ENCODE measurements at places on chromosomes 12 and 14.

DNA sequence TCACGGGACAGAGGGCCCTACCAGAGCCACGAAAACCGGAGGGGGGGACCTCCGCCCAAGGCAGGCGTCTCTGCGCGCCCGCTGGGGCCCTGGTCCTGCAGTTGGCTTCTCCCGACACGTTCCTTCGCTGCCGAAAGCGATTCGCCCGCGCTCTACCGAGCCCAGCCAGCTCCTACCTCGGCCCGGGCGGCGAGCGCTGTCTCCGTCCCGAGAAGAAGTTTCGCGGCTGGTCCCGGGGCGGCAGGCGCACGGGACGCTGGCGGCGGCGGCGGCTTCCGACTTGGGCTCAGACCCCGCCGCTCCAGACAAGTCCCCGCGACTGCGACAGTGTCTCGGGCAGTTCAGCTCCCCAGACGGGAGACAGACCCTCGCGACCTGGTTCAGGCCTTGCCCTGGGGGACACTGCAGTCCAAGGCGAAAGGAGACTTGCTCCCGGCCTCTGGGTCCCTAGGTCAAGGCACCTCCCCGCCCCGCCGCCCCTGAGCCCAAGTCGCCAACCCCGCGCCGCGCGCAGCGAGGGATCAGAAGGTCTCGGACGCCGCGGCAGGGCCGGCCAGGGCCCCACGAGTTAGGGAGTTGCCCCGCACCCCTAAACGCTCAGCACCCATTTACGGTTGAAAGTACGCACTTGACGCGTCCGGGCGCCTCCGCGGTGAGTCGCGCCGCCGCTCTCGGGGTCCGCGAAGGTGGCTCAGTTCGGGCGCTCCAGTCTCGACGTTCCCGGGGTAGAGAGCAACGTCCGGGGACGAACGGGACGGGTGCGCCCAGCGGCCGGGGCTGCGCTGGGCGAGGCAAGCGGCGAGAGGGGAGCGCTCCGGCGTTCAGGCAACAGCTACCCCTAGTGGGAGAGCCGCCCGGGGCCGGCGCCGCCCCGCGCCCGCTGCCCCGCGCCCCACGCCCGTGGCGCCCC lies 1.4 kb upstream of the DIO3 start:
- no peak for DNase-seq

DNA sequence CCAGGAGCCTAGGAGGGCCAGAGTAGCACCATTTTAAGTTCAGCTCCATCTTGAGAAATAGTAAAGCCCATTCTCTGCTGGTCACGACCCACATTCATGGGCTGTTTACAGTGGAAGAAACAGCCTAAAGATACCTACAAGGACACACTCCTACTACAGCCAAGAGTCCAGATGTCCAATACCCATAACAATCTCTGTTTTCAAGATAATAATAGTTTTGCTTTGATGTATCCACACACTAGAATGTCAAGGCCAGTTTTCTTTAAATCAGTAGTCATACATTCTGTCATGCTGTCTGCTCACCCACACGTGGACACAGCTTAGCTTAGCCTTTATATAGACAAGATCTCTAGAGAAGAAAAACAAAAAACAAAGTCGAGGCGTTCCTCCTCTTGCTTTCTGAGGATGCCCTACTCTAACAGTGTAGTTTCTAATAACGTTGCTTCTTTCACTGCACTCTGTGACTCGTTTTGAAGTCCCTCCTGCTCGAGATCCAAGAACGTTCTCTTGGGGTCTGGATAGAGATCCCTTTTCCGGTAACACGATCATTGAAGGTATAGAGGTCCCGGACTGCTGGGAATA lies 17.9 kb upstream of the ETFBKMT start:
- DNase-seq, result no peak

- DNase-seq, result no peak
Measured at GRCh38 chr12:95767703-95768102, 22.9 kb downstream of the NTN4 start.

GRCh38 chr14:69364378-69364777 lies 33.7 kb downstream of the ERH start:
- DNase-seq, result no peak

DNA sequence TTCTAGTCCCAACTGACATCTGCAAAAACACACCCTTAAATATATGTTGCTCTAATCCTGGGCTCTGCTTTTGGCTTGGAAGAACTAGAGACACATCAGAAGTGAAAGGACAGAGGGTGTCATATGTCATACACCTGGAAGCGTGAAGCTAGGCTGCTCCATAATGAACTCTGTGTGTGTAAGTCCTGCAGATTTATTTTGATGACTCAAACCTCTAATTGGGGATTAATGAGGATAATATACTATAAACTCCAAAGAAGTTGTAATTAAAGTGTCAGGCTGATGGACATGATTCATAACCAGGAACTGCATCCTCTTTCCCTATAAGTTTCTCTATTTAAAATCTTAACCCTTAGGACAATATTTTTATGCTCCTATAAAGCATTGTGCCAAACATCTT lies 4.4 kb upstream of the KCNK10 start:
- DNase-seq, result no peak

GRCh38 chr12:101015044-101015443 lies 195.0 kb downstream of the SLC5A8 start:
- no peak for DNase-seq

- no peak for DNase-seq
Measured at GRCh38 chr12:97595936-97596335, 133.3 kb downstream of the RMST start.

GRCh38 chr12:15011162-15011561 lies 38.3 kb downstream of the PDE6H start:
- no peak for DNase-seq

DNA sequence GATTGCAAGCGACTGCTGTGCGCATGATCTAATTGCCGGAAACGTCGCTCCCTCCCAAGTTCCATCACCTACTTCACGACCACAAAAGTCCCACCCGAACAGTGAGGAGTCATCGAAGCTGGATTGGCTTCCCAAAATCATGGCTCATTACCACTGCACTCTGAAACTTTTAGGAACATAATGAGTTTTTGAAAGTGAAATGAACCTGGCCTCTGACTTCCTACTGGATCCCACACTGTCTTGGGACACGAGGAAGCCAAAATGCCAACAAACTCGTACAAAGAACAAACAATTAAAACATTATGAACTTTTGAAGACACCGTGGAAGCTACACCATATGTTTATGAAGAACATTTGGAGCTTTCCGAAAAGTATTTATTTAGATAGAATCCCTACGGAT lies 334.8 kb upstream of the TMPO start:
- no peak for DNase-seq

DNA sequence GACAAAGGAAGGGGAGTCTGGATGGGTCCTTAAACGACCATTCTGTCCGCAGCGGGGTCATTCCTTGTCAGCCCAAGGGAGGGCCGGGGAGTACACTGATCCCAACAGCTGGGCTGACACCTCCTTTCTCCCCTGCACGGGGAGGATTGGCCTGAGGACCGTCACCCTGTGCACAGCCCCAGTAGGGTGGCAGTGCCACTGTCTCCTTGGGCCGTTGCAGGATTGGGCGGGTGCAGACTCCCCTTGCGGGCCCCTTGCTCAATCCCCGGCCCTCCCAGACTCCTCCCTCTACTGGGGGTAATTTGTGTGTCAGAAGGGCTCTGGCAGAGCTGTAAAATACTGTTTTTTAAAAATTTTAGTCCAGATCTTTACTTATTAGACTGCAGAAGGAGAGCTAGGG lies 12.6 kb upstream of the AMN start:
- DNase-seq, result no peak

- no peak for DNase-seq
Measured at GRCh38 chr12:58029260-58029659, 87.9 kb downstream of the ATP23 start.
